ENCODE measurements at places on chromosomes 1 and 21. TPM values are rescaled to one million over a fixed set of nuclear protein-coding genes. Genes with fewer than 3 reads are reported as not detected.

The OR2T2 gene
- not detected for total RNA-seq

The LIX1L gene
- total RNA-seq, result 44.9 TPM

The PKLR gene
- total RNA-seq, result not detected

GRCh38 chr1:147579532-147579931, 38.2 kb downstream of the BCL9 start:
- no peak for DNase-seq
- peak overlapping the region; percentile 79 for H3K27ac ChIP-seq
- peak overlapping the region; percentile 30 for H3K4me3 ChIP-seq
- peaks cover 10% of the 10 kb centered on the region for H3K27me3 ChIP-seq
- peaks cover 3% of the 10 kb centered on the region for H3K36me3 ChIP-seq

The PTCH2 gene
- 0.37 TPM for total RNA-seq

The ITLN2 gene
- total RNA-seq, result not detected

GRCh38 chr21:42340187-42341050, 10.4 kb downstream of the TFF2 start:
- DNase-seq, result no peak
- H3K27ac ChIP-seq, result no peak overlapping the region
- H3K36me3 ChIP-seq, result no peaks in the 10 kb centered on the region
- no peak overlapping the region for H3K4me3 ChIP-seq

The PTPRF gene
- total RNA-seq, result 6.8 TPM

DNA sequence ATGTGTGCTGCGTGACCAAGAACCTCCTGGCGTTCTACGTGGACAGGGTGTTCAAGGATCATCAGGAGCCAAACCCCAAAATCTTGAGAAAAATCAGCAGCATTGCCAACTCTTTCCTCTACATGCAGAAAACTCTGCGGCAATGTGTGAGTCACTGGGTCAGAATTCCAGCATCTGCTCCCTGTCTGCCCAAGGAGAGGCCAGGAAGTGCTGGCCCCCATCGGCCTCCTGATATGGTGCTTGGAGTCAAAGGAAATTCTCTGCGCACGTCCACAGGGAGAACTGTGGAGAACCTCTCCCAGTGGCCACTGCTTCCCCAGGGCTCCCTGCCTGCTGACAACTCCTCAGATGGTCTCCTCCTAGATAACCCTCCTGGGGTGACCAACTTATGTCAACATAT, 25.6 kb upstream of the IL20 start:
- H3K27ac ChIP-seq, result no peak overlapping the region
- peaks cover 2% of the 10 kb centered on the region for H3K4me1 ChIP-seq
- no peaks in the 10 kb centered on the region for H3K27me3 ChIP-seq
- H3K36me3 ChIP-seq, result no peaks in the 10 kb centered on the region
- H3K4me3 ChIP-seq, result no peak overlapping the region

The TBX15 gene
- not detected for total RNA-seq
